Stromal cell of bone marrow (primary cell): ENCODE measurements at places on chromosomes 4 and X.
A peak's percentile ranks its signal among the peaks of the same experiment; 100 is the strongest.

DNA sequence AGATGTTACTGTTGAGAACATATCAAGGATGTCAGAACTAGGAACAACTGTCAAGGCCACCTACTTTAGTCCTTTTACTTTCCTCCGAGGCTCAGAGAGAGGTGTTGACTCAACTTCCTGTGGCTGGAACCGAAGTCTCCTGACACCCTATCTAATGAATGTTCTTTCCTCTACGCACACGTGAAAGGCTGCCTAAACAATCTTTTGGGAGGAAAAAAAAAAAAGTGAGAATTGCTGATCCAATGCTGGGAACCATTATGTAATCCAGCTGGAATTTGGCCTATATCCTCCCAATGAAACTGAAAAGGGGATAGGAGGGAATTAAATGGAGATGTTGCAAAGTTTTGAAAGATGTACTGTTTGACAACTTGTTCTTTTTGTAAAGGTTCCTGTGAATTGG is 8.3 kb upstream of the MAP7D3 start:
- peak; percentile 41 for DNase-seq

DNA sequence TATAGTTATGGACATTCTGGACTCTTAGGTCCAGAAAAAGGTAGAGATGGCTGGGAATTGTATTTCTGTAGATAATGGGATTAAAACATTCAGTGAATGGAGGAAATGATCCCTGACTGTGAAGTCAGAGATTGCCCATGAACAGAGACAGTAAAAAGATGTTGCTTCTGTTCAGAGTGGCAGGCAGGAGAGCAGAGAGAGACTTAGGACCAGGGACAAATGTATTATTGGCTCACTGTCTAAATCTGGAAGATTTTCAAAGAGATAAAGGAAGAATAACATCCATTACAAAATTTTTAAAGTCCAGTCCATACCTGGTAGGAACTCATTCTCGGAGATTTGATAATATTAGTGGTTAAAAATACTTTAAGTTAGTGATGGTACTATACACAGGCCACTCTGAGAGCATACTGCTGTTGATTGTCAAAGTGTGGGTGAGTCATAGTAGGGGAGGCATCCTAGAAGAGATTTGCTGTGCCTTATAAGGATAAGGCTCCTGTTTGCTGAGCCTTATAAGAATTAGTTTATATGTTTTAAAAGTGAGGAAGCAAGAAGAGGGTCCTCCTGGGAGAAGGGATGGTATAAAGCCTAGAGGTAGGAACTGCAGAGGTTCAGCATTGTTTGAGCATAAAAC is 53.0 kb downstream of the JADE3 start:
- no peak for DNase-seq

DNA sequence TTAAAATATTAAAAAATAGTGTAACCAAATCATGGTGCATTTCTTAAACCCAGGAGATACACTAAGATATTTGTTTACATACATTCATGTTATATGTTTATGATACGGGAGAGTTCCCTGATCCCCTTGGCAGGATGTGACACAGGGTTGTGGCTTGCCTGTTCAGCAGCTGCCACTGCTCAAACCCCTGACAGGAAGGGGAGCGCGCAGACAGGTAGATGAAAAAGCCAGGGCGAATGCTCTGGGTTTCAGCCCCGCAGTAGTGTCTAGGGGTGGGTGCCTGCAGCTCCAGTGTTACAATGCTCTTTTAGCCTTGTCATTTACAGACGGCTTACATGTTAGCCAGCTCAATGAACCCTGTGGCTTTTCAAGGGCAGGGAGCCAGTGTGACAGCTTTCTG is 1343.8 kb upstream of the IGFBP7 start:
- no peak for DNase-seq

DNA sequence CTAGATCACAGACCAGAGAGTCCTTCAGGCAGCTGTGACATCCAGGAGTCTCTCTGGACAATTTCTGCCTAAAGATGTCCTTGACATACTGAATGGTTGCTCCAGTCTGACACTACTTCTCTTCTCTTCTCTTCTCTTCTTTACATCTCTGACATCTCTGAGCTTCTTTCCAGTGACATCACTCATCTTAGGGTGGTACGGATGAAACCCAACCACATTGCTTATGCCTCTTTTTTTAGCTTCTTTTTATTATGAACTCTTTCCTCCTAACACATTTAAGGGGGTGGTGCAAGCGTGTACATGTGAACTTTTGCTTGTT is 39.4 kb upstream of the IRF2 start:
- no peak for DNase-seq

GRCh38 chrX:107677501-107677901 is 49.2 kb downstream of the PRPS1 start:
- no peak for DNase-seq

GRCh38 chr4:65592089-65592488 is 78.2 kb downstream of the EPHA5 start:
- DNase-seq, result no peak

DNA sequence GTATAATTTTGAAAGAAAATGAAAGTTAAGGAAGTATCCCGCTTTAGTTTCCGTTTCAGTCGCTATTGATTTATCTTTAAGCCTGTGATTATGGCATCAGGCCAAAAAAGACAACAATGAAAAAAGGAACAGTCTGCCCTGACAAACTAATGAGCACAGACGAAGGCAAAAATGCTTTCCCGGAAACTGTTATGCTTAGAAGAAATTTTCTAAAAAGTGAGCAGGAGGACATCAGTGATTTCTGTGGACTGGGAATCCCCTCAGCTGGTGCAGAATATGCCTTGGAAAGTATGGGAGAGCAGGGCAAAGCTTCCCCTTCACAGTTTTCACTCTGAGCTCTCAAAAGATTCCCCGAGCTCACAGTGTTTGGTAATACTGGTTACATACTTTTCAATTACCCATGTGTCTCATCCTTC is 5.1 kb upstream of the CXCL10 start:
- peak; percentile 2 for DNase-seq

DNA sequence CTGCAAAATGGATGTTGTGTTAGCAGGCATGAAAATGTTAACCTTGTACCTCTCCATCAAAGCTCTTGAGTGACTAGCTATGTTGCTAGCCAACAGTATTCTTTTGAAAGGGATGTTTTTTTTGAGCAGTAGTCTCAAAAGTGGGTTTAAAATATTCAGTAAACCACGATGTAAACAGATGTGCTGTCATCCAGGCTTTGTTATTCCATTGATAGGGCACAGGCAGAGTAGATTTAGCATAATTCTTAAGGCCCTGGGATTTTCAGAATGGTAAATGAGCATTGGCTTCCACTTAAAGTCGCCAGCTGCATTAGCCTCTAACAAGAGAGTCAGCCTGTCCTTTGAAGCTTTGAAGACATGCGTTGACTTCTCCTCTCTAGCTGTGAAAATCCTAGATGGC is 18.4 kb downstream of the FGF2 start:
- DNase-seq, result no peak

- peak; percentile 57 for DNase-seq
These were observed 31.5 kb upstream of the IL21 start for GRCh38 chr4:122652379-122652778.

DNA sequence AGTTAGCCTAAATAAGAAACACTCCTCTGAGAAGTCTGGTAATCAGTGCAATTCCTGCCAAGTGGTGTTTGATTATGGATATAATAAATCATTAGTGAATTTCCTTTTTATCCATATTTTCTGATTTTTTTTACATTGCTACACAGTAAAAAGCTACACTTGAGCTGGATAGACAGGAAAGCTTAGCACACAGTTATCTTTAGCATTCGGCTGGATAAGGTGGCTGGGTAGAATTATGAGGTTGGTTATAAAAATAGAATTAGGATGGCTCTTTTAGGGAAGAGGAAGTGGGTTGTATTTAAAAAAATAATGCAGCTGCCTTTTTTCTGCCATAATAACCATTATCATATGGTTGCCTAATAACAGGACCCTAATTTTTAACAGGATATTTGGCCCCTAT is 460.6 kb downstream of the NAF1 start:
- DNase-seq, result no peak

DNA sequence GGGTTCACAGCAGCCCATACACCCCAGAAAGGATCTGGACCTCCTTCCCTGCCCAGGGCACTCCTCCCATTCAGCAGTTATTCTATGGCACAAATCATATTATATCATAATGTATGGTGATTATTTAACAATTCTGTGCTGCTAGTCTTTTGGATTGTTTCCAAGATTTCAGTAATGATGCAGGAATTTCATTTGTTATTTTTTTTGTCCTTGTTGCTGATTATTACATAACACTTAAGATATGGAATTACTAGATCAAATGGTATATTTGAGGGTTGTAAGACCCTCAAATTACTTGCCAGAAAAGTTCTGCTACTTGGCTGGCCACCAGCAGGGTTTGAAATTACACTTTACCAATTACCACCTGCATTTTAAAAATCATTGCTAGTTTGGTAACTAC is 36.4 kb downstream of the QDPR start:
- DNase-seq, result no peak

DNA sequence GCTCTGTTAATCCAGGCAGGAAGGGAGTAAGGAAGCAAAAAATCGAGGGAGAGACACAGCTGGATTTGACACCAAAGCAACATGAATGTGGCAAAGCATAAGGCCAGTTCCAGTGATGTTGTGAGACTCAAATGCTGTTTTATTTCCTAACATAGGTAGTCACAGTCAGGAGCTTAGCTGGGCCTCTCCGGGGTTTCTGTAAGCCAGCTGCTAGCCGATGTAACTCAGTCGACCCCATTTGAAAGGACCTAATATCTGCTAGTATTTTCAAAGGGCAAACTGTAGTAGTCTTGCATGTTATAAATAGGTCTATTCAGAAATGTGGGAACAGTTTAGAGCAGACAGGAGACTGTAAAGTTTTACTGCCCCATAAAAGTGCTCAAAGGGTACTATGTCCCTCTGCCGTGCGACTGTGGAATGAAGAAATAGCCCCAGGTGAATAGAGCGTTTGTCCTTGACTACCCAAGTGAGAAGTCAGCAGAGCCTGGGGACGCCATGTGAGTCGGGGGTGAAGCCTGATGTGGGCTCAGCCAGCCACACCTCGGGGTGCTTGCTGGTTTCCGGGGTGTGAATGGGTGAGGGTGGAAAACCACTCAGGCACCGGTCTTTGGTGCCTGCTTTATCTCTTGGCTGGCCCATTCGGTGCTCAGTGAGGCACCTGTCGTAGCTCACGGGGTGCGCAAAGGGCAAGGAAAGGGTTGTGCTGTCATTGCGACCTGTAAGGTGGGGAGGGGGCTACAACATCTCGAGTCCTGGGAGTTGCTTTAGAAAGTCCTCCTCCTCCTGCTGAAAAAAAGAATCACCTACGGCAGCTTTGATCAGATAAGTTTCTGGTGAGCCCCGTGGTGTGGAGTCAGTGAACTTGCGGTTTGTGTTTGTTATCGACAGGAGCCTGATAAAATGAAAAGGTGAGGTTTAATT is 745 bp downstream of the TRIM2 start:
- no peak for DNase-seq

DNA sequence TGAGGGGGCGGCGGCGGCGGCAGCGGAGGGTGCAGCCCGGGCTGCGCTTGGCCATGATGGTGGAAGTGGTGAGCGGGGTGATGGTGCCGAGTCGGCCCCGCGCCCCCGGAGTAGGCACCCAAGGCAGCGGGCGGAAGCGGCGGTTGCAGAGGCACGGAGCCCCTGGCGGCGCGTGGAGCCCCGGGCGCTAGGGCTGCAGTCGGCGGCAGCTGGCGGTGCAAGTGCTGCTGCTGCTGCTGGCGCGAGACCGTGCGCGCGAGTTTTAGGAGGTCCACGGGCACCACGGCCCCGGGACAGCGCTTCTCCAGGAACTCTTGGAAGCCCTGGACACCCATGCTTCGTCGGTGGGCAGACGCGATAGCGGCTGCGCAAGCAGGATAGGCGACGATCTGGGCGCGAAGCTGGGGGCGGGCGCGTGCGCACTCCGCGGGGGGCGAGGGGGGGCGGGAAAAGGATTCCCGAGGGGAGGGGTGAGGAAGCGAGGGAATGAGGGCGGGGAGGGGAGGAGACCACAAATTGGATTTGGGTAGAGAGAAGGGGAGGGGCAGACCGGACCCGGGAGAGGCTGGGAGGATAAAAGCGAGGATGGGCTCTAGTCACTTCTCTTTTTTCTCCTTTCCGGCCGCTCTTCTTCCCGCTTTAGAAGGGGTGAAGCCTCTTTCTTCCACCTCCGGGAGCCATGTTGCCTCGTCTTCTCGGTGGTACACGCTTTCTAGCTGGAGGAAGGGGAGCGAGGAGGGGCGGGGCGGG is at the start of gene FAM120C:
Gene FAM120C, minus strand, starts transcription at position 391 of the 750 bp plus-strand sequence. Its CDS starts 56 bp downstream, at position 335.
- peak; percentile 51 for DNase-seq

- no peak for DNase-seq
These were observed 120.2 kb upstream of the NDST4 start for GRCh38 chr4:115233600-115233999.

- DNase-seq, result no peak
These were observed 115.9 kb downstream of the CPZ start for GRCh38 chr4:8708401-8709021.

- DNase-seq, result no peak
These were observed 31.3 kb downstream of the DRD5 start for GRCh38 chr4:9812501-9813340.

- DNase-seq, result no peak
These were observed 100.3 kb downstream of the RBMX2 start for GRCh38 chrX:130502016-130502570.

DNA sequence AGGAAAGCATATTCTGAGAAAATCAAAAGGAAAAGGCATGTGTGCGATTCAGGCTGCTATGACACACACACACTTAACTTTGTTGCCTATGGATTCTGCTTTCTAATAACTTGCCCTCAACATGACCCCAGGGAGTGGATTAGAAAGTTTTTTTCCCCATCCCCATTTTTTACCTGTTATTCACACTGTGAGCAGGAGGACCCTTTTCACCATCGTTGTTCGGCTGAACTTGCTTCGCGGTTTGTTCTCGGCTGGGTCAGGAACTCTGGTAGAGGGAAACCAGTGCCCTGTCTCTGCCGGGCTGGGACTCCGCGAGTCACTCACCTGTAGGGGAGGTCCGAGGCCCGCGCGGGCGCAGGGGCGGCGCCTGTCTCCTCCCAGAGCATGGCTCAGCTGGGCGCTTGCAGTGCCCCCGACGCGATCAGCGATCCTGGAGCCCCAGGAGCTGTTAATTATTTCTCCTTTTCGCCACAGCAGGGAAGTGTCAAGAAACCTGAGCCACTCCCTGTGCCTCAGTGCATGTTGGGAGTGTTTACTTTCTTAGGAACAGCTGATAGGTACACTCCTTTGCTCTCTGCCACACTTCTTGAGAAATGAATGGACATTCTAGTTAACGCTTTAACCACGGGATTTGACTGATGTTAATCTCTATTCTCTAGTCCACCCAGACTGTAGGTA is at the start of gene RASSF6:
Gene RASSF6, minus strand, starts transcription at position 322 of the 678 bp plus-strand sequence. CDS start 8,641 bp downstream, outside the sequence.
- DNase-seq, result no peak

DNA sequence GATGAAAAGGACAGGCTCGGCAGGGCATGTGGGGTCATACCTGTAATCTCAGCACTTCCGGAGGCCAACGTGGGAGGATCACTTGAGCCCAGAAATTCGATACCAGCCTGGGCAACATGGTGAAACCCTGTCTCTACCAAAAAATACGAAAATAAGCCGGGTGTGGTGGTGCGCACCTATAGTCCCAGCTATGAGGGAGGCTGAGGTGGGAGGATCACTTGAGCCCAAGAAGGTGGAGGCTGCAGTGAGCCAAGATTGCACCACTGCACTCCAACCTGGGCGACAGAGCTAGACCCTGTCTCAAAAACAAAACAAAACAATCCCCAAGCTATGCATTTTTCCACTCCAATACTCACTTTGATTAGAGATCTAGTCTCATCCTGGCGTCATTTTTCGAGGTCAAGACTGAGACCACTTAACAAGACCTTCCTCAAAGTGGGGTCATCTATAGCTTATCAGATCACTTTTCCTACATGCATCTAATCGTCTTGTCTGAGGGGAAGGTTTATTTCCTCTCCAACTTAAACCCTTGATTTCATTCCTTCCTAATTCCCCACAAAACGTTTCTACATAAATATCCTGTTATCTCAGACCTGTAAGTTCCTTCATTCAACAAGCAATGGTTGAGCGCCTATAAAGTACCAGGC is 1.3 kb downstream of the NKAP start:
- DNase-seq, result no peak

- DNase-seq, result no peak
These were observed 221.7 kb downstream of the APBB2 start for GRCh38 chr4:40992472-40993295.
